ENCODE measurements at places on chromosomes 12 and 14. TPM values are rescaled to one million over a fixed set of nuclear protein-coding genes. Genes with fewer than 3 reads are reported as not detected.

CSRP2 gene
- 24.8 TPM for total RNA-seq

TSPAN8 gene
- 7.5 TPM for total RNA-seq

DNA sequence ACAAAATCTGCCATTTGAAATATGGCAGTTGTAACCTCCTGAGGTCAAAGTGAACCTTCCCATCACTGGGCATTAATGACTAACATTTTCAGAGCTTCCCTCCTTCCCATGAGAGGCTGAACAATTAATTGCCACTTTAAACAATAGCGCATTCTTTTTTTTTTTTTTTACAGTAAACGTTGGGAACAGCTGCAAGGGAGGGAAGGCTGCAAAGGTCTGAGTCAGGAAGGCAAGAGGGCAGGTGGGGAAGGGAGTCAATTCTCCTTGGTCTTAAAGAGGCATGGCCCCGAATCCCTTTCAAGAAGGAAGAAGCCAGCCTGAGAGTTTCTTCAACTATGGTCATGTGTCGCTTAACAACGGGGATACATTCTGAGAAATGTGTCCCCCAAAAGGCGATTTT is 41.0 kb upstream of the PLEKHG3 start:
- no peak overlapping the region for H3K27ac ChIP-seq
- no peaks in the 10 kb centered on the region for H3K36me3 ChIP-seq
- H3K4me1 ChIP-seq, result no peaks in the 10 kb centered on the region
- no peak overlapping the region for H3K4me3 ChIP-seq
- no peaks in the 10 kb centered on the region for H3K27me3 ChIP-seq

DNA sequence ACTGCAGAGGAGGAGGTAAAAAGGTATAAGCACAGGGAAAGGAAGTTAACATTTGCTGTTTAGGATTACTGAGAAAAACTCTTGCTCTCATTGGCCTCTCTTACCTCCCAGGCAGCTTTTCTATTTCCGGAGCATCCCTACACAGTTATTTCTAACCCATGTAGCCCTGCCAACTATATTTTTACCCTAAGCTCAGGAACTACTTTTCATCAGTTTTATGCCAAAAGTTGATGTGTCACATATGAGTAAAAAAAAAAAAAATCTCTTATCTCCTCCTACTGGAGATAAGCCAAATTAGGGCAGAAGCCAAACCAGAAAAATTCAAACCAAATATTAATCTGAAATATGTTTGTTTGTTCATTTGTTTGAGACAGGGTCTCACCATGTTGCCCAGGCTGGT is 34.4 kb upstream of the PSMA6 start:
- no peaks in the 10 kb centered on the region for H3K27me3 ChIP-seq
- no peak overlapping the region for H3K27ac ChIP-seq
- DNase-seq, result no peak
- no peaks in the 10 kb centered on the region for H3K36me3 ChIP-seq
- H3K4me3 ChIP-seq, result no peak overlapping the region

- H3K27ac ChIP-seq, result no peak overlapping the region
- DNase-seq, result no peak
- no peaks in the 10 kb centered on the region for H3K36me3 ChIP-seq
- H3K4me3 ChIP-seq, result no peak overlapping the region
- no peaks in the 10 kb centered on the region for H3K27me3 ChIP-seq
Measured at GRCh38 chr14:55671641-55672040, 91.6 kb downstream of the KTN1 start.

DNA sequence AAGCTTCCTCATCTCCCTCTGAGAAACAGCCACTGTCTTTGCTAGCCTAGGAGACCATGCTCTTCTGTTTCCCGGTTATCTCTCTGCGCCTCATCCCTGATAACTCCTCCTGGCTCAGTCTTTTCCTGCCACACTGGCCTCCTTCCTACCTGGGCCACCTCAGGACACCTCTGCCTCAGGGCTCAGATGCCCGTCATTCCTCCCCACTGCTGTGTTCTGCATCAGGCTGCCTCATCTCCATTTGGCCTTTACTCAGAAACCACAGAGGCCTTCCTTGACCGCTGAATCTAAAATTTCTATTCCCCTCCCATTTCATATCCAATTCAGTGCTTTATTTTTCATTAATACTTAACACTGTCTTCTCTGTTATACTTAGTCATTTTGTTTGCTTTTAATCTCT is 311.0 kb upstream of the RGS6 start:
- no peak for DNase-seq
- H3K27ac ChIP-seq, result no peak overlapping the region
- H3K4me1 ChIP-seq, result no peaks in the 10 kb centered on the region
- H3K27me3 ChIP-seq, result no peaks in the 10 kb centered on the region
- H3K4me3 ChIP-seq, result no peak overlapping the region

DNA sequence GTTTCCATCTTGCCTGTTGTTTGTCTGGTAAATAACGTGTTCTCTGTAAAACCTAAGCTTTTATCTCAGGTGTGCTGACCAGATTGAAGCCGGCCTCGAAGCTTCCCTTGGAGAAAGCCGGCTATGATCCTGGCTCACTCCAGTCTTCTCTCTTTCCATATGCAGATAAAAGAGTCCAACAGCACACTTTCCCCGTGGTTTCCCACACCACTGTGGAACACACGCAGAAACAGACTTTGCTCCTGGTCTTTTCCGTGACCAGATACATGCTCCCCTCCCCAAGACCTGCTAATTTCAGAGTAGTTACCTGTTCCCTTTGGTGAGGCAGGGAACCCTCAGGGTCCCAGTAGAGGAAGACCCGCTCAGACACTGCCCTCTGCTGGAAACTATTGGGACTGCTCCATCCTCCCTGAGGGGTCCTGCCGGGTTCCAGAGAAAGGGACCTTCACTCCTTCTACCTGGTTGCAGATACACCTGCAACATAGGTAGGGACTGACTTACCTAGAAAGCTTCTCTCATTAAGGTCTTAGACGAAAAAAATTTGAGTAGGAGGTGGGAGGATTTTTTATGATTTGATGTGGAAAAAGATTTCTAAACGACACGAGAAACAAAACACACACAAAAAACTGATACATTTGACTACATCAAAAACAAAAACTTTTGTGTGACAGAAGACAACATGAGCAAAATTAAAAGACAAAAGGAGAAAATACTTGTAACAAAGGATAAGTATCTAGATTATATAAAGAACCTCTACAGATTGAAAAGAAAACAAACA is 415.4 kb upstream of the CCDC196 start:
- H3K4me3 ChIP-seq, result no peak overlapping the region
- H3K36me3 ChIP-seq, result no peaks in the 10 kb centered on the region
- no peaks in the 10 kb centered on the region for H3K27me3 ChIP-seq
- H3K4me1 ChIP-seq, result no peaks in the 10 kb centered on the region

DNA sequence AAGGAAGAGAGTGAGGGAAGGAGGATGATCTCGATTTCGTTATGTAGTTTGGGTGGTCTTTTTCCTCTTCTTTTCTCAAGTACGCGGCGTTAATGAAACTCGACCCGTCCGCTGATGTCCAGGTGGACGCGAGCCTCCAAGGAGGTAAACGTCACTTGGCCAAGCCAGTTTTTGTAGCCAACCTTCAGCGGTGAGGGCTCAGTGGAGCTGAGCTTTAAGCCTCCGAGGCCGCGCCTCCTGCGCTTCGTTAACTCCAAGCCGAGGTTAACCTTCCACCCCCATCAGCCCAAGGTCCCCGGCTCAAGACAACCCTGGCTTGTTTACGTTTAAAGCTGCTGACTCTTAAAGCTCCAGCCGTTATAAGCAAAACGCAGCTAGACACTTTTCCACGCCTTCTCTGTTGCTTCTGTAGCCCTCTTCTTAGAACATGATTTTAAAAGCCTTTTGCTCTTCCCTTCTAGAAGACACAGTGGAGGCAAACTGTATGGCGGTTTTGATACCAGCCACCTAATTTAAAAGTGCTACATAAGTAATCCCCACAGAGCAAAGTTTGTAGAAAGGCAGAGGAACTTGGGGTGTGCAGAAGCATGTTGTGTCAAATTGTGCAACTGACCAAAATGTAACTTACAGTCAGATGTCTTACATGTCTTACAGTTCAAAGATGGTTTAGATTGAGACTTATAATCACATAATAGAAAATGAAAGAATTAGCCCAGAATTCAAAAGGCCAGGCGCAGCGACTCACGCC is 923 bp upstream of the ITPR2 start:
- peak overlapping the region; percentile 83 for H3K4me3 ChIP-seq
- peaks cover 35% of the 10 kb centered on the region for H3K4me1 ChIP-seq
- H3K36me3 ChIP-seq, result no peaks in the 10 kb centered on the region
- H3K27me3 ChIP-seq, result no peaks in the 10 kb centered on the region
- peak overlapping the region; percentile 99 for H3K27ac ChIP-seq

DNA sequence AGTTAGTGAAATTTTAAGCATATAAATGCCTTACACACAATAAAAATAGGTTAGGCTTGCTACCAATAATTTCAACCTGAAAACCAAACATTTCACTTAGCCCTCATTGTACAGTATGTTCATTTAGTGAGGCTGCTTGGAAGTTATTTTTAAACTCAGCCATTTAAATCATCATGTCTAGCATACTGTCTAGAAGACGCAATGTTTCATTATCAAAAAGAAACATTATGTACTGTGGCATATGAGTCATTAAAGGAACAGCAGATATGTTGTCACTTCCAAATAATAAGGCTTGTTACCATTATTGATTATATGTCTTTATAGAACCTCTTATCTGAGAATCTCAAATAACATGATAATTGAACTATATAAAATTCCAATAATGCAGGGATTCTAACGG is 304.7 kb downstream of the RMST start:
- no peak overlapping the region for H3K27ac ChIP-seq
- no peak for DNase-seq
- no peak overlapping the region for H3K4me3 ChIP-seq
- H3K4me1 ChIP-seq, result no peaks in the 10 kb centered on the region
- H3K36me3 ChIP-seq, result no peaks in the 10 kb centered on the region

APAF1 gene
- 34.5 TPM for total RNA-seq

TRAFD1 gene
- 40.1 TPM for total RNA-seq

DNA sequence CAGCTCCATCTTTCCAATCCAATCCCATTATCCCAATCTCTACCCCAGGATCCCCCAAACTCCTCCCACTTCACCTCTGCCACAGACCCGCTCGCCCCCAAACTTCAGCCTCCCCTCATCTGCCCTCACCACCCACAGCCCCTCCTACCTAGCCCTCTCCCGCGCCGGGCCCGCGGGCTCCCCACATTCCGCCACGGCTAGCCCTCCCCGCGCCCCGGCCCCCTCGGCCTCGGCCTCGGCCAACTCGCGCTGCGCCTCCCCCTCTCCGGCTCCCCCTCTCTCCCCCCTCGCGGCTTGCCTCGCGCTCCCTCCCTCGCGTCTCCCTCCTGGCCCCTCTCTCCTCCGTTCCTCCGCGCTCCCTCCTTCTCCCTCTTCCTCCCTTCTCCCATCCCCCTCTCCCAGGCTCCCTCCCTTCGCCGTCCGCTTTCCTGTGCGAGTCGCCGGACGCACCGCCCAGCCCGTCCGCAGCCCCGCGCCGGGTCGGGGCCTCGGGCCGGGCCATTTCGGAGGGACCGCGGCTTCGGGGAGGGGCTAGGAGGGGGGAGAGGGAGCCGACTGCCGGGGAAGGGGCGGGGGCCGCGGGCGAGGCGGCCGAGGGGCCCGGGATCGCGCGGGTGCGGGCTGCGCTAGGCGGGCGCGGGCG is at the start of gene ATN1:
Gene ATN1, plus strand, starts transcription at position 581 of the 643 bp plus-strand sequence. CDS start 6,043 bp downstream, outside the sequence.
- H3K4me3 ChIP-seq, result peak within 1 kb of the TSS; percentile 68
- peaks cover 9% of the 10 kb centered on the region for H3K36me3 ChIP-seq
- H3K27me3 ChIP-seq, result no peaks in the 10 kb centered on the region
- peaks cover 81% of the 10 kb centered on the region for H3K4me1 ChIP-seq

GRCh38 chr14:31090883-31091764 is 64.9 kb upstream of the STRN3 start:
- H3K4me1 ChIP-seq, result peaks cover 24% of the 10 kb centered on the region
- no peak for DNase-seq
- no peak overlapping the region for H3K4me3 ChIP-seq
- H3K36me3 ChIP-seq, result no peaks in the 10 kb centered on the region
- peak overlapping the region; percentile 14 for H3K27ac ChIP-seq
- H3K27me3 ChIP-seq, result no peaks in the 10 kb centered on the region

DNA sequence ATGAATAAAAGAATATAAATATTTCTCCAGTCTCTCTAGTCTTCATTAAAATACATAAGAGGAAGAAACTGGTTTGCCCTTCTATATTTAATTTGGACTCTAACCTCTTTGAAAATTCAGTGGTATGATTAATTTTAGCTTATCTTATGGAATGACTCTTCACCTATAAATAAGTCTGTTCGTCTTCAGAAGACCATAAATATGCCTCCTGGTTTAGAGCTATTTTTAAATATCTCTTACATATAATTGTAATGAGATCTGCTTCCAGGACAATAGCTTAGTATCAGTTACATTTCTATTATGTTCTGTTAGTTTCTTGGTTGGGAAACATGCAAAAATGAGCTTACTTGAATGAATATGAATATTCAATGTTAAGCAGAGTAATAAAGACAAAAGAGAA is 257.5 kb upstream of the HMGA2 start:
- no peaks in the 10 kb centered on the region for H3K4me1 ChIP-seq
- H3K27me3 ChIP-seq, result peaks cover 9% of the 10 kb centered on the region
- DNase-seq, result no peak
- no peaks in the 10 kb centered on the region for H3K36me3 ChIP-seq
- H3K4me3 ChIP-seq, result no peak overlapping the region

GRCh38 chr14:95531473-95531872 is 3.4 kb upstream of the GLRX5 start:
- H3K4me1 ChIP-seq, result peaks cover 14% of the 10 kb centered on the region
- no peak overlapping the region for H3K27ac ChIP-seq
- no peak for DNase-seq
- H3K36me3 ChIP-seq, result no peaks in the 10 kb centered on the region
- H3K27me3 ChIP-seq, result no peaks in the 10 kb centered on the region

LACRT gene
- total RNA-seq, result not detected

CCDC177 gene
- total RNA-seq, result not detected

DNA sequence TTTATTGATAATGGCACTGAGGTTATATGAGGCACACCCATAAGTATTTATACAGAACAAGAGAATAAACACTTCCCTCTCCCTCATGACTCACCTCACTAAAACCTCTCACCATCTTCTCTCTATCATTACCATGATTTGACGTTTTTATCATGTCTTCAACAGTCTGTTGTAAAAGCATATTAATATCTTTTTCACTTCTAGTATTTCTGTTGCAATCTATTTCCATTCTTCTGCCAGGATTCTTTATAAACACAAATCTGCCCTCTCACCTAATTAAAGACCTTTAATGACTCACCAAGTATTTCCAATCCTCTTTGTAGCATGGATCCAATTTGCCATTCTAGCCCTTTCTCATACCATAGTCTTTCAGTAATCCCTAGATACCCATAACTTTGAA is 527.7 kb downstream of the SLC16A7 start:
- H3K36me3 ChIP-seq, result no peaks in the 10 kb centered on the region
- no peaks in the 10 kb centered on the region for H3K4me1 ChIP-seq
- no peak overlapping the region for H3K27ac ChIP-seq
- no peak for DNase-seq
- no peaks in the 10 kb centered on the region for H3K27me3 ChIP-seq

SRGAP1 gene
- 12.7 TPM for total RNA-seq

EAPP gene
- total RNA-seq, result 23.2 TPM

- peak overlapping the region; percentile 96 for H3K4me3 ChIP-seq
- no peak overlapping the region for H3K27ac ChIP-seq
- H3K4me1 ChIP-seq, result peaks cover 16% of the 10 kb centered on the region
- H3K36me3 ChIP-seq, result peaks cover 2% of the 10 kb centered on the region
- no peaks in the 10 kb centered on the region for H3K27me3 ChIP-seq
Measured at GRCh38 chr12:56257071-56257470, 1.1 kb downstream of the ANKRD52 start.

GRCh38 chr12:121774968-121775474 is 18.5 kb downstream of the RHOF start:
- H3K36me3 ChIP-seq, result peaks cover 26% of the 10 kb centered on the region
- H3K27me3 ChIP-seq, result no peaks in the 10 kb centered on the region
- peak overlapping the region; percentile 48 for H3K27ac ChIP-seq
- peak; percentile 59 for DNase-seq
- peaks cover 16% of the 10 kb centered on the region for H3K4me1 ChIP-seq
- no peak overlapping the region for H3K4me3 ChIP-seq

All from left lung (tissue), 14 donors.